ENCODE measurements at places on chromosomes 3 and 15. TPM values are rescaled to one million over a fixed set of nuclear protein-coding genes. Genes with fewer than 3 reads are reported as not detected.

- H3K27me3 ChIP-seq: no peaks in the 10 kb centered on the region
- H3K4me1 ChIP-seq: no peaks in the 10 kb centered on the region
- H3K27ac ChIP-seq: no peak overlapping the region
- H3K36me3 ChIP-seq: no peaks in the 10 kb centered on the region
- H3K4me3 ChIP-seq: no peak overlapping the region
Measured at GRCh38 chr3:135558906-135559305, 406.6 kb upstream of the PPP2R3A start.

DNA sequence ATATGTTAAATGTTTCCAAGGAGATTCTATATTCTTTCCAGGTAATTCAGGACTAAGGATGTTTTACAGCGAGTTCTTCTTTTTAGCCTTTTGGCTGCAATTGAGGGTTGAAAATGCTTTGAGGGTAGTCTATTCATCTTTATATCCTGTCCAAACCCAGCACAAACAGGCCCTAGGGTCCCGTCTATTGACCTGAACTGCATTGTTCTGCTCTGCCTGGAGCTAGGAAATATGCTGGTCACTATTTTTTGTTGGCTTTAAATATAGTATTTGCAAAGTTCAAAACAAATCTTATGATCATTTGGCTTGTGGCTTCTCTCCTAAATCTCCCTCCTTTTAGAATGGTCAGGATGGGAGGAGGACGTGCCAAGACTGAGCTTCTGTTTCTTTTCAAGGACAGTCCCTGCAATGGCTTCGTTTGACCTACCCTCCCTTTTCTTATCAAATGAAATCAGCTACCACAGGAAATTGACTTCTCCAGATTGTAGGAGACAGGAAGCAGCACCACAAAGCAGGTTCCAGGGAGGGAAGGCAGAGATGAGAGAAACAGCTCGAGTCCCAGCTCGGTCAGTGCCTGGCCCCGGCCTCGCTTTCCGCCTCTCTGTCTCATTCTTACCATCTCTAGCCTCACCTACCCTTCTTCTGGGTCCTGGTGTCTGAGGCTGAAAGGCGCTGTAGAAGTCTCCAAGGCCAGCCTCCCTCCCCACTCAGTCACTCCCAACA is 27.6 kb upstream of the NRROS start:
- peak overlapping the region; percentile 85 for H3K27ac ChIP-seq
- H3K4me3 ChIP-seq: peak overlapping the region; percentile 58
- H3K4me1 ChIP-seq: peaks cover 51% of the 10 kb centered on the region
- DNase-seq: peak; percentile 43
- H3K27me3 ChIP-seq: peaks cover 3% of the 10 kb centered on the region

The TNFSF10 gene
- 119 TPM for total RNA-seq

The ACSBG1 gene
- total RNA-seq: not detected

The ZNF770 gene
- total RNA-seq: 36.2 TPM

The CHAC1 gene
- 22.0 TPM for total RNA-seq

Measured in activated CD4-positive, alpha-beta memory T cell treated with anti-CD3 and anti-CD28 coated beads, Interleukin-2, amount 10 ng/mL, durations not matched to agents 7 days and 5 days (primary cell).